ENCODE measurements at places on chromosomes 7 and 10.

DNA sequence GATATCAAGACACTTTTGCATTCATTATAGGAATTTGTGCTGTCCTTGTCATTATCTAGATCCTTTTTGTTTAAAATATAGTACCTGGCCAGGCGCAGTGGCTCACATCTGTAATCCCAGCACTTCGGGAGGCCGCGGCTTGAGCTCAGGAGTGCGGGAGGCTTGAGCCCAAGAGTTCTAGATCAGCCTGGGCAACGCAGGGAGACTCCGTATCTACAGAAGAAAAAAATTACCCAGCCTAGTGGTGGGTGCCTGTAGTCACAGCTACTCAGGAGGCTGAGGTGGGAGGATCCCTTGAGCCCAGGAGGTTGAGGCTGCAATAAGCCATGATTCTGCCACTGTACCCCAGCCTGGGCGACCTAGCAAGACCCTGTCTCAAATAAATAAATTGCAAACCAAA is 621 bp upstream of the MORN4 start:
- peak; percentile 11 for DNase-seq

DNA sequence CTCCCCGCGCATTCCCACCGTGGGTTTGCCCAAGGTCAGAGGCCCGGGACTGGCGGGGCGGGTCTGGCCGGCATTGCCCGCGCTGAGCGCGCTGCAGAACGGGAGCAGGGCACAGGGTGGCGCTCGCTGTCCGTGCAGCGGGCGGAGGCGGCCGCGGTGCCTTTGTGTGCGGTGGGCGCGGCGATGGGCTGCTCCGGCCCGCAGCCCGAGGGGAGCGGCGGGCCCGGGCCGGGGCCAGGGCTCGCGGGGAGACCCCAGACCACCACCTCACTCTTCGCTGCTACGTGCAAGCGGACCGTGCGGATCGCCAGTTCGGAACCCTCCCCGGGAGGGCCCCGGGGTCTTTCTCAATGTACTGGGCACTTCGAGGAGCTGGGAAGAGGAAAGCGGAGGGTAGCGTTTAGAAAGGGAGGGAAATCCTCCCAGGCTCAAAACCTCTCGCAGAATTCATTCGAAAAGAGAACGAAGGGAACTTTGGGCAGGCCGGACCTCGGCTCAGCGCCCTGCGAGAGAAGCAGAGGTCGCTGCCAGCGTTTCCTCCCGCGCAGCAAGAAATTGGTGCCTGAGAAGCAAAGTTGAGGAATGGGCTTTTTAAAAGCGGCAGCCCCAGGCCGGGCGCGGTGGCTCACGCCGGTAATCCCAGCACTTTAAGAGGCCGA is 8.5 kb downstream of the SP8 start:
- DNase-seq = peak; percentile 60

DNA sequence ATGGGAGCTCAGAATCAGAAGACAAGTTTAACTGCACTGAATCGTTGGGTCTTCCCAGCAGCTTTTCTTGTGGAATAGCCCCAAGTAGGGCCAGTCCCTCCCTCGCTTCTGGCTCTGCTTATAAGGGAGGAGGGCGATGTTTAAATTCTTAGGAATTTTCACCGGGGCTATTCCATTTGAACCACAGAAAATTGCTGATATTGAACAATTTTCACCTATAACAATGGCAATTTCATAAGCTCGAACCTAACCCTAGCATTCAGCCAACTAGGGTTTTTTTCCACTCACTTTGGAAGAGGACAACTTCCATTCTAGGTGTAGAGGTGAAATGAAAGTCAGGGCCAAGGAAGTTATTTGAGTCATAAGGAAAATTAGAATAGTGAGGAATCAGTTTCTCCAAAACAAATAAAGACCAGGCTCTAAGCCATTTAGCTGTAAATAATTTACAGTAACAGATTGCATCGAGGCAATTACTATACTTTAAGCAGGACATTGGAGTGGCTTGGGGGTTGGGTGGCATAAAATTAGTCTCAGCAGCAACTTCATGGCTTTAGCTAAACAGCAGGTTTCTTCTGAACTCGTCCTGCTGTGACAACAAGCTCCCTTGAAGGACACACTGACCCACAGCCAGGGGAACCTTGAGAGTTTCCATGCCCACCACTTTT is 1.5 kb upstream of the ATP6V0A4 start:
- DNase-seq = no peak

DNA sequence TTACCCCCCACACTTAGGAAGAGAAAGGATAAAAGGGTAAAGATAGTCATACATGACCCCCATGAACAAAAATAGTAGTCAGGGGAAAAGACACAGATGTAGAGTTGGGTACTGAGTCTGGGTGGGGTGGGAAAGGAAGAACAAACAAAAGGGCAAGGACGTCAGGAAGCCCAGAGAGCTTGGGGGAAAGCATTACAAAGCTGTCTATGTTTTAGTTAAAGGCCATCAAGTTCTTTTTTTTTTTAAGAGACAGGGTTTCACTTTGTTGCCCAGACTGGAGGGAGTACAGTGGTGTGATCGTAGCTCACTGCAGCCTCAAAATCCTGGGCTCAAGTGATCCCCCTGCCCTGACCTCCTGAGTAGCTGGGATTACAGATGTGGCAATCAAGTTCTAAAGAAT is 98.4 kb upstream of the PDLIM1 start:
- no peak for DNase-seq

DNA sequence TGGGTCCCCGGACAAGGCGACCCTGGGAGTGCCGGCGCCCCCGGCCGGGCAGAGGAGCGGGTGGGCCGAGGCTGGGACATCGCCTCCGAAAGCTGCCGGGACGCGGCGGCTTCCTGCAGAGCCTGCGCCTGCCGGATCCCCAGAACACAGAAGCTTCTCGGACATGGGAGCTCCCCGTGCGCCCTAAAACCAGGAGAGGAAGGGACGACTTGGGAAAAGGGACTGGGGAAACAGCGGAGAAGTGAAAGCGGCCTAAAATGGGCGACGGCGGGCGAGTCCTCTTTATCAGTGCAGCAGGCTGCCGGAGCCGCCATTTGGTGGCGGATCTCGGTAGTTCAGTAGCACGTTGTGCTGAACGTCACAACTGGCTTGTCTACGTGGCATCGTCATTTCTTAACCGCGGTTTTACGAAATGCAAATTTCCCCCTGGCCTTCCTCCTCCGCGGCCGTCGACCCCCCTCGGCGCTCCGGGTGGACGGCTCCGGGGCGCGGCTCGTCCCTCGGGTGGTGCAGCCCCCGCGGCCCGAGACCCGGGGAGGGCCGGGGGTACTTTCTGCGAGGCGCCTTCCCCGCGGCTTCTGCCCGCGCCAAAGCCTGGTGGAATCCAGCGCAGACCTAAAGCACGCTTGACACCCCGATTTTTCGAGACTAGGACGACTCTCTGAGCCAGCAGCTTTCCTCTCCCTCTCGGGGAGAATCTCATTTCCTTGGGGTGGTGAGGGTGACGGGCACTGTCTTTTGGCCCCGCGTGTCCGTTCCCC is 9.9 kb upstream of the SPAG6 start:
- no peak for DNase-seq

- DNase-seq = no peak
These were observed 61.9 kb upstream of the OPN4 start for GRCh38 chr10:86592413-86592812.

DNA sequence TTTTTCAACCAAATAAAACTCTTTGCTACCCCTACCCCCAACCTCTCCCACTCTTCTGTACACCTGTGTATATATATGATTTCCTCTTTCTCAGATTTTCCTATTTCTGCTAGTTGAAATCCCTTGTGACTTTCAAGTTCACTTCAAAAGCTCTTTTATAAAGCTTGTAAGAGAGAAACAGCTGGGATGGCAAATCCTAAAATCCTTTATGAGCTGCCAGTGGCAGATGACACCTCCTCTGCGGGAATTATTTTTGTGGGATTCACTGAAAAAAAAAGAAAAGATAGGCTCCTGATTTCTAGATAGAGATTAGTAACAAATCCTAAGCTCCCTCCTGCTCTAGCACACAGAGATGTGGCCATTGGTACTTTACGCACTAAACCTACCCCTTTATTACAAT is 92.9 kb downstream of the AHR start:
- no peak for DNase-seq

DNA sequence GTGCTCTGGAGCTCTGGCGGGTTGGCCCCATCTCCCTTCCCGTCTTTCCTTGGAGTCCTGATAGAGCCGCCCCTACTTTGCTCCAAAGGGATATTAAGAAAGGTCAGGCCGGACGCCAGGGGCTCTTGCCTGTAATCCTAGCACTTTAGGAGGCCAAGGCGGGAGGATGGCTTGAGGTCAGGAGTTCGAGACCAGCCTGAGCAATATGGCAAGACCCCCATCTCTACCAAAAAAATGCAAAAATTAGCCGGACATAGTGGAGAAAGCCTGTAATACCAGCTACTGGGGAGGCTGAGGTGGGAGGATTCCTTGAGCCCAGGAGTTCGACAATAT is 313 bp upstream of the MLXIPL start:
- DNase-seq = no peak

DNA sequence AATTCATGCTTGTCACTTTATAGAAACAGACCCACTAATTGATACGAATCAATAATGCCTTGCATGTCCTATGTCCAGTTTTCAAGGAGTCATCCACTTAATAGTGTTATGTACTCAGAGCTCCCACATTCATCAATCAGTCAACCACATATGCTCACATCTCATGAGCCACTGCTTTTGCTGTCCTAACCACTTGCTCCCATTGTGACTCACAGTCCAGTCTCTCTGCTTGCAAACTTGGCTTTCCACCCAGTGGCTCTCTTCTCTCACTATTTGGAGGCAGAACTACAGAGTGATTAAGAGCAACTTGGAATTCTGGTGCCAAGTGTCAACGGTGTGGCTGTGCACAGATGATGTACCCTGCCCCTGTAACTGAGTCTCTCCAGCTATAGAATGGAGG is 166.0 kb downstream of the SNX13 start:
- DNase-seq = no peak

DNA sequence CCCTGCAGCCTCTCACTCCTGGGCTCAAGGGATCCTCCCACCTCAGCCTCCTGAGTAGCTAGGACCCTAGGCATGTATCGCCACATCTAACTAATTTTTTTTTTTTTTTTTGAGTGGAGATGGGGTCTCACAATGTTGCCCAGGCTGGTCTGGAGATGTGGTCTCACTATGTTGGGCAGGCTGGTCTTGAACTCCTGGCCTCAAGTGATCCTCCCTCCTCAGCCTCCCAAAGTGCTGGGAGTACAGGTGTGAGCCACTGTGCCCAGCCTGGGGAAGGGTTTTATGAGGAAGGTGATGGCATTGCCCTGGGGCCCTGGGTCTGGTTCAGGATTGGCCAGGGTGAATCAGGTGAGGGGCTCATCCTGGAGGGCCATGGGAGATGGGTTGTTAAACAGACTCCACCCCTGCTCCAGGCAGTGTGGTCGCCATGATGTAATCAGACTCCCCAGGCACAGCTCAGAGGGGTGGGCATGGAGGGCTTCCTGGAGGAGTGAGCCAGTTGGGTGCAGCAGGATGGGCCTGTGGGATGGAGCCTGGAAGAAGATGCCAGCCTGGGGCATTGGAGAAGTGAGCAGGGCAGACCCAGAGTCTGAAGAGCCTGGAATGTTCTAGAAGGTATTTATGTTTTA is 82.7 kb downstream of the MYL10 start:
- no peak for DNase-seq

- DNase-seq = no peak
These were observed 170.9 kb downstream of the LRMDA start for GRCh38 chr10:75602341-75602740.

GRCh38 chr10:77532068-77532467 is 105.5 kb downstream of the KCNMA1 start:
- no peak for DNase-seq

- no peak for DNase-seq
These were observed 3.9 kb downstream of the HMX3 start for GRCh38 chr10:123139521-123140163.

DNA sequence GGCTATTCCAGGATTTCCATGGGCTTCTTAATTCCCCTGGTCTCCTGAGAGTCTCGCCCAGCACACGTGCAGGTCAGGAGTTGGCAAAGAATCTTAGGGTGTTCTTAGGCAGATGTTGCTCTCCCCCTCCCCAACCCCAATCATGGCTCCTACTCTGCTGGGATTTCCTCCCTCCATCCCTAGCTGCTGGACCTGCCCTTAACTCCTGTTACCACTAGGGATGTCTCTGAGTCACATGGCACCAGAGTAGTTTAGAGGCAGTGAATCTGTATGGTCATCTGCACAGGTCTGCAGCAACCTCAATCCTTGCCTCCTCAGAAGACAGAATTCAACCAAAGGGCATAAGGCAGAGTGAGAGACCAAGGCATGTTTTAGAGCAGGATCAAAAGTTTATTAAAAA is 51.8 kb upstream of the CHST3 start:
- DNase-seq = no peak

GRCh38 chr10:17249820-17250219 is 21.8 kb downstream of the VIM start:
- no peak for DNase-seq

GRCh38 chr10:87976101-87976743 is 112.8 kb downstream of the PTEN start:
- DNase-seq = no peak

DNA sequence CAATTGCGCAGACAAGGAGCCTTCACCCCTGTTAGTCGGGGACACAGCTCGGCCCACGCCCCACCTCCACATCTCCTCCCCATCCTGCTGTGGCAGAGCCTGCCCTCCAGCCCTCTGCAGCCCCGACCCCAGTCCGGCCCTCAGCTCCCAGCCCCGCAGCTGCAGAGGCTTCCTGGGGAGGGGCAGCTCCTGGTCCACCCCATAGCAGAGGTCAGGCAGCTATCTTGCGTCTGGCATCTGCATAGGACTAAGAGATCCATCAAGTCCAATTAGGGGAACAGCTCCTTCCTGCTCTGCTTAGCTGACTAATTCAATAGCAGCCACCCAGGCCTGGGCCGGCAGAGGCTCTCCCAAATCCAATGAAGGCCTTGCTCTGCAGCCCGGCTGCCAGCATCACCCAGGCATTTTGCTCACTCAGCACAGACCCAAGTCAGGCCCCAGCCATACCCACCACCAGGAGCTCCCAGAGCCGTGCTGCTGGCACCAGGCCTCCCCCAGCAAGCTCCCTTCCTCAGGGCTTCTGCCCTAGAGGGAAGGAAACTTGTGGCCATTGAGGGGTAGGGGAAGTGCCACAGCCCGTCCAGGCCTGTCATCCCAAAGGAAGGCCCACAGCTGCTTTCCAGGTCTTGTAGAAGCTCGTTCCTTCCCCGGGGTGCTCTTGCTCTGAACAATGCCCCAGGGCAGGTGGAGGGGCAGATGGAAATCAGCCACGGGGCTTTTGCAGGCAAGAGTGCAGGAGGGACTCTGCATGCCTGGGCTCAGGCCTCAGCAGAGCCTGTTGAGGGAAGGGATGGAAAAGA is 106.2 kb upstream of the RET start:
- DNase-seq = no peak

GRCh38 chr10:98262571-98262970 is 5.4 kb downstream of the LOXL4 start:
- peak; percentile 46 for DNase-seq

GRCh38 chr7:39540320-39540719 is 25.9 kb upstream of the YAE1 start:
- DNase-seq = peak; percentile 64
